ENCODE measurements at places on chromosomes 4 and X.
A peak's percentile ranks its signal among the peaks of the same experiment; 100 is the strongest.

GRCh38 chr4:73725985-73726384 is 14.4 kb upstream of the CXCL8 start:
- DNase-seq, result no peak

GRCh38 chr4:117429061-117429460 is 343.7 kb upstream of the TRAM1L1 start:
- DNase-seq, result peak; percentile 5

- DNase-seq, result no peak
These were observed 228.7 kb downstream of the SHOX start for GRCh38 chrX:859329-859728.

GRCh38 chrX:31199840-31200114 is 127.9 kb upstream of the FTHL17 start:
- DNase-seq, result no peak

DNA sequence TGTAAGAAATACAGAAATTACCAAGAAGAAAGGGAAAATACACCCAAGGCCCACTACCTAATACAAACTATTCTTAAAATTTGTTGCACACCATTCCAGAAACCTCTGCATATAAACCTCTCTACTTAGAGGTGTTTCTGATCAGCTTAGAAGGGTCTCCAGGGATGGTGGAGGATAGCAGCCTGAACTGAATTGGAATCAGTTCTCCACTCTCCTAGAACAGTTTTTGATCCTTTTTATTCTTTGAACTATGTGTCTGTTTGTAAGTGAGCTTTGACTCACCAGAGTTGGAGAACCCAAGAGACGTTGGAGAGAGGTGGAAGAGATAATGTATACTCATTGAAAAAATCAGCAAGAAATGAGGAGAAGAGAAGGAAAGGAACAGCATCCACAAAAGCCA is 96.6 kb upstream of the OTUD4 start:
- DNase-seq, result no peak

- no peak for DNase-seq
These were observed 29.1 kb upstream of the MMAA start for GRCh38 chr4:145589916-145590702.

GRCh38 chr4:139795527-139796314 is 130.1 kb downstream of the MGST2 start:
- DNase-seq, result no peak

- DNase-seq, result no peak
These were observed 82.4 kb downstream of the AFAP1 start for GRCh38 chr4:7857238-7857701.

DNA sequence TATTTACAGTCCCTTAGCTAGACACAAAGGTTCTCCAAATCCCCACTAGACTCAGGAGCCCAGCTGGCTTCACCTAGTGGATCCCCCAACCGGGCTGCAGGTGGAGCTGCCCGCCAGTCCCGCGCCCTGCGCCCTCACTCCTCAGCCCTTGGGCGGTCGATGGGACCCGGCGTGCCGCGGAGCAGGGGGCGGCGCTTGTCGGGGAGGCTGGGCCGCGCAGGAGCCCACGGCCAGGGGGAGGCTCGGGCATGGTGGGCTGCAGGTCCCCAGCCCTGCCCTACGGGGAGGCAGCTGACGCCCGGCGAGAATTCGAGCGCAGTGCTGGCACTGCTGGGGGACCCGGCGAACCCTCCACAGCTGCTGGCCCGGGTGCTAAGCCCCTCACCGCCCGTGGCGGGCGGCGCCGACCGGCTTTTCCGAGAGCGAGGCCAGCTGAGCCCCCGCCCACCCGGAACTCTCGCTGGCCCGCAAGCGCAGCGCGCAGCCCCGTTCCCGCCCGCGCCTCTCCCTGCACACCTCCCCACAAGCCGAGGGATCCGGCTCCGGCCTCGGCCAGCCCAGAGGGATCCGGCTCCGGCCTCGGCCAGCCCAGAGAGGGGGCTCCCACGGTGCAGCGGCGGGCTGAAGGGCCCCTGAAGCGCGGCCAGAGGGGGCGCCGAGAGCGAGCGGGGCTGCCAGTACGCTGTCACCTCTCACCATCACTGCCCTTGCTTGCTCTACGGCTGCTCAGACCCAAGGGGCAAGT is 39.4 kb downstream of the WFS1 start:
- DNase-seq, result peak; percentile 83

DNA sequence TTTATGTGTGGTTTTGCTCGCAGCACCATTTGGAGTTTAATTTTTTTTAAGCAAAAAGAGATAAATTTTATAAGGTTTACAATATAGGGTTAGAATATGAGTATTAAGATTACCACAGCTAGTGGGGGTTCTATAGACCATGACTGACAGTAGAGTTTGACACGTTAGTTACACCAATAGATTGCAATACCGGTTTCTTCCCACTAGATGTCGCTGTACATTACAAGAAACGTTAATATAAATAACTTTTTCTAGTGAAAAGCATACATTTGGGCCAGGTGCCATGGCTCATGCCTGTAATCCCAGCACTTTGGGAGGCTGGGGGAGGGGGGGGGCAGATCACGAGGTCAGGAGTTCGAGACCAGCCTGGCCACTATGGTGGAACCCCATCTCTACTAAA is 433.6 kb downstream of the MAGEB5 start:
- DNase-seq, result peak; percentile 29

DNA sequence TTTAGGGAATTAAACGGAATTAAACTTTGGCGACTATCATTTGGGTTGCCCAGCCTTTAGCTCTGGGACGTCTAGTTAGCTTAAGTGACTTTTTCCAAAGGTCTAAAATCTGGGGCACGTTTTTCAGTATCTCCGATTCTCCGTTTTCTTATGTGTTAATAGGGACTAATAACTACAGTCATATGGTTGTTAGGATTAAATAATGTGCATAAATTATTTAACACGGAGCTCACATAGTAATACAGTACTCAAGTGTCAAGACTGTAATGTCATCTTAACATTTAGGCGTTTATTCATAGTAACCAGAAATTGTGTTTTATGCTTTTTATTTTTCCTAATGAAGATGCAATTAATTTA is 466 bp upstream of the CCNA2 start:
- no peak for DNase-seq

GRCh38 chr4:79413886-79414285 is 5.9 kb upstream of the GK2 start:
- no peak for DNase-seq

DNA sequence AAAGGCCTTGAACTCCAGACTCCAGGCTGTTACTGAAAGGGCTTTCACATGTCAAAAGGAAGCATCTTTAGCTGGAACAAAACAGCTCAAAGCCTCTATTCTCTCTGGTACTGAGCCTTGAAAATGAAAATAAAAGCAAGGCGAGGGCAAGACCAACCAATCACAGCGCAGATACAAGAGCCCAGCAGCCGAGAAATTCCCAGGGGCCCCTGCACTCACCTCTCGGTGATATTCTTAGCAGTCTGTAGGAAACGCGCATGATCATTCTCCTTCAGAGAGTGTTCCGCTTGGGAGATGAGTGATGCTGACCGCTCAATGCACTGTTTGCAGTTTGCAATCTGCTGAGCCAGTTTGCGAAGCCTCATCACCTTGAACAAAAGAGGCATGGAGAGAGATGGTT is 138.1 kb downstream of the MID1 start:
- DNase-seq, result no peak

- DNase-seq, result no peak
These were observed 138.4 kb downstream of the HNRNPD start for GRCh38 chr4:82235346-82235745.

- DNase-seq, result peak; percentile 71
These were observed 365.1 kb downstream of the AFF2 start for GRCh38 chrX:148865277-148866210.

GRCh38 chr4:183503497-183504063 is 1.3 kb upstream of the ING2 start:
- DNase-seq, result no peak

DNA sequence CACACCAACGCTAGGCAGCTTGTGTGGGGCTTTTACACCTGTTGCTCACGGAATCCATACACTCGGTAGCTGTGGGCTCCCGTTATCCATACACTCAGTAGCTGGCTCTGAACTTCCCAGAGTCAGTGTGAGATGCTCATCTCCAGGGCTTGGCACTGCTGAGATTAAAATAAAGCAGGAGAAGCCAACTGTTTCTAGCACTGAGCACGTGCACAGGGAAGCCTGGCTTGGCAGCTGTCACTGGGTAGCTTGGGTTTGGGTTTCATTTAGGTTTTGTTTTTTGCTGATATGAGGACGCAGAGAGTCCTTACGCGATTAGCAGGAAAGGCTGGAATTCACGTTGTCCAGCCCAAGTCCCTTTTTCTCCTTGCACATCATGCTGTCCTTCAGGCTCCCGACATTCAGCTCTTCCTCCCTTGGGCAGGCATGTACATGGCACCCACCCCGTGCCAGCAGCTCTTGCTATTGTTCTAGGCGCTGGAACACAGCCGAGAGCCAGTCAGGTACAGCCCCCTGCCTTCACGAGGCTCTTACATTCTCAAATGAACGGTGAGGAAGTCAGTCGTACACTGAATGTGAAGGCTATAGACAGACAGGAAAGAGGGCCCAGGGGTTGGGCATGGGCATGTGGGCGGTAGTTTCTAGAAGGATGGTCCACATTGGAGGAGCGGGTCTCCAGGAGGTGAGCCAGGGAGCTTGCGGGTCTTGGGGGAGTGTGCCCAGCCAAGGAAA is 25.9 kb downstream of the NSG1 start:
- DNase-seq, result no peak

- DNase-seq, result peak; percentile 76
These were observed 93.6 kb upstream of the MYOZ2 start for GRCh38 chr4:119041951-119042560.

GRCh38 chr4:171517883-171518282 is 295.3 kb upstream of the GALNTL6 start:
- DNase-seq, result no peak

DNA sequence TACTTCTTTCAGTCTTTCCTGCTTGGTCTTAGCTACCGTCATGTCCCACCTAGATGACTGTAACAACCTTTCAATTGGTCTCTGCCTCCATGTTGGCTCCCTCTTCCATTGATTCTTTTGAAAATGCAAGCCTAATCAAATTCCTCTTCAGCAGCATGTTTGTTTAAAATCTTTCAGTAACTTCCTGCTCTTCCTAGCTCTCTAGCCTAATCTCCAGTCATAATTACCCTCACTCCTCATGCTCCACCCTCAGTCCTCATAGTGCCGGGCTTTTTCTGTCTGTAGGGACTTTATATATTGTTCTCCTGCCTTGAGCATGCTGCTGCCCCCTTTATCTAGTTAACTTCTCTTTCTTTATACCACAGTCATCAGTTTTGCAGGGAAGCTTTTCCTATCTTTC is 12.1 kb downstream of the SNX25 start:
- DNase-seq, result no peak

DNA sequence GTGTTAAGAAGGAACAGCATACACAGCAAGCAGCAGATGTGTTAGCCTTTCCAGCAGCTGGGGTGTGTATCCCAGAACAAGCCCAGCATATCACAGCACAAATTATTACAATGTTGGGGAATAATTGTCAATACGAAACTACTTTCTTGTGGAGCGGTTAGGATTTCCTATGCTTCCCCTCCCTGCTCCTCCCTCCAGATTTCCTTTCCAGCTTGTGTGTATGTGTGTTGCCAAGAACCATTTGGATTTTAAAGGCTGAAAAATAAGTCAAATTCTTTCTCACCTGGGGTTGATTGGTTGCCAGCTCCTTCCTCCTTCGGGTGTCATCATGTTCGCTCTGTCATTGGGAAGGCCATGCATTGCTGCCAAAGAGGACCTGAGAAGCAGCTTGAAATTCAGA is 178.2 kb upstream of the FRMPD4 start:
- no peak for DNase-seq

- DNase-seq, result no peak
These were observed 79.3 kb downstream of the FRAS1 start for GRCh38 chr4:78136109-78137081.

GRCh38 chrX:150028692-150029091 is 90.4 kb upstream of the EOLA2 start:
- no peak for DNase-seq

GRCh38 chr4:5964030-5964429 is 54.2 kb downstream of the C4orf50 start:
- no peak for DNase-seq

DNA sequence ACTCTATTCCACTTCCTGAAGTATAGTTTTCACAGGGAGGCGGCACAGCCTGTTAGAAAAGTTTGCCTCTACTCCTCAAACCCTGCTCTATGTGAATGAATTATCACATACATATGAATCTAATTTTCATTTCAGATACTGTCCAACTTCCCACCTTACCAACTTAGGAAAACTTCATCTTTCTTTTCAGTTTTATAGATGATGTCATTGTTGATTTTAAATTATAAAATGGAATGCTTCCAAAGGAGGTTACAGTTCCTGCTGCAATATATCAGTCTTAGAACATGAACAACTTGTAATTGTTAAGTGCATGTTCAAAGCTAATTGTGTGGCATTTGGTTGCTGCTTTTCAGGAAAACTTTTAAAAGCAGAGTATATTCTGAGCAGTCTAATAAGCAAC is 92.4 kb downstream of the NEUROG2 start:
- no peak for DNase-seq

- no peak for DNase-seq
These were observed 105.8 kb downstream of the GEMIN8 start for GRCh38 chrX:13923845-13924244.

GRCh38 chr4:177125656-177126055 is 184.0 kb upstream of the NEIL3 start:
- DNase-seq, result no peak

DNA sequence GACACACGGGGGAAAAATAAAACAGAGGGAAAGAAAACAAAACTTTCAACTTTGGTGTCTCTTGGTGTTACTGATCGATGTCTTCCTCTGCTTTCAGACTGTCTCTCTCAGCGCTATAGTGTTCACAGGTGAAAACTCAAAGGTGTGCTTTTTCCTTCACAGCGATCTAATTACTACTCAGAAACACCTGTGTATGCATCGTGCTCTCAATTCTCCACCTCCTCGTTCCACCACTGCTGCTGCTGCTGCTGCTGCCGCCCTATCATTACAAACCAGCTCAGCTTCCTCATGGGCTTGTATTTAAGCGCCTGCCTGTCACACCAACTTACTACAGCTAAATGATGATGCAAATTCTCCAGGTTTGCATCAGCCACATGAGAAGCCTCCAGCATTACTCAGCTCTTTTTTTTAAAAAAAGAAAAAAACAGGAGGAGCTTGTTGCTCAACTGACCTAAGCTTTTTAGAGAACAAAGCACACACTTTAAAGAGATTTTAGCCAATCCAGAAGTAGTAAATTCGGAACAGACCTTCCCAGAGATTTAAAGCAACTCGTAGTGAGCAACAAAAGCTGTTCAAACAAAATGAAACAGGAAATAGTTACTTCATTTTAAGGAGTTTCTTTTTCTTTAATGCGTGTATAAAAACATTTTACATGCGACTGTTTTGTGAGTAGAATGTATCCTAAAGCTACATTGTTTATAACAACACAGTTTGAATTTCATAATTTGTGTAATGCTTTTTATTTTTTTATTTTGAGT is at the start of gene SLC7A11:
TSS of gene SLC7A11 (minus strand) at position 274 of the 758 bp plus-strand sequence. CDS start 280 bp downstream, outside the sequence.
- DNase-seq, result peak; percentile 88

- DNase-seq, result no peak
These were observed 69.2 kb upstream of the MAML3 start for GRCh38 chr4:140223056-140223810.

DNA sequence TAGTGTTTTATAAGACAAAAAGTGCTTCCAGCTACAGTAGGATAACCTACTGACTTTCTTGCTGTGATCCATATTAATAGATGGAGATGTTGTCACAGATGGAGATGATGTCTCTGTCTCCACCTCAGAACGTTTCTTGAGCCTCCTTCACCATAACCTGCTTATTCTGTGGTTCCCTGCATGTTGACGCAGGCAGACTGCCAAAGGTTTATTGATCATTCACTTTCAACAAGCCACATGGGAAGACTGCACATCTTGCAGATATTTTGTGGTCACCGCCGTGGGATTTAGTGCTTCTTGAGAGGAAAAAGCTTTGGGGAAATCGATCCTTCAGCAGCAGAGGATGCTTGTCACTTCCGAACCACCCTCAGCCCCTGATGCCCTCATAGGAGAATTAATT is 943.0 kb upstream of the PRKX start:
- no peak for DNase-seq
